ENCODE measurements at places on chromosomes 7 and 10. TPM values are rescaled to one million over a fixed set of nuclear protein-coding genes. Genes with fewer than 3 reads are reported as not detected.

PRF1 gene
- total RNA-seq, result 7.5 TPM

SYT15B gene
- 0.07 TPM for total RNA-seq

GRCh38 chr10:114525368-114525949, 121.2 kb upstream of the AFAP1L2 start:
- peak; percentile 50 for DNase-seq

DNA sequence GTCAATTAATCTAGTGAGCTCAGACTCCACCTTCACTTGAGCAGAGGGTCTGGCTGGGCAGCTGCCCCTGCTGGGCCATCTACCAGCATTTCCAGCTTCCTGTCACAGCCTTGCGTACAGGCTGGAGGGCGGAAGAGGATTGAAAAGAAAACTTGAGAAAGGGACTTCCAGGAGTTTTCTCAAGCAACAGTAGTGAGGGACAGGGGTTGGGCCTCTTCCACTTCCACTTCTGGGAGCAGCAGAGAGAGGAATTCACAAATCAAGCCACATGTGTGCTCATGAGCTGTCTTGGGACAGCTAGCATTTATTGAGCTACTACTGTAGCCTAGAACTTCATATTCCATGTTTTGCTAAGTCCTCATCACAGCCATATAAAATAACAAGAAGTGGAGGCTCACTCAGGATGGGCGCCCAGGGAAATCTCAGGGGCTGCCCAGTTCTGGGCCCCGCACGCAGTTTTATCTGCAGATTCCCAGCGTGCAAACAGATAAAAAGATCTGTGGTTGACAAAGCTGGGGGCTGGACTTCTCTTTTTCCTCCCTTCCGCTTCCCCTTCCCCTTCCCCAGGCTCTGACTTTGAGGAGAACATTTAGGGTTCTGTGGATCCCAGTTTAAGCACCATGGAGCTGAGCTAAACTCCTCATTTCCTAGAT, 135.8 kb downstream of the RGS10 start:
- no peak for DNase-seq

DNA sequence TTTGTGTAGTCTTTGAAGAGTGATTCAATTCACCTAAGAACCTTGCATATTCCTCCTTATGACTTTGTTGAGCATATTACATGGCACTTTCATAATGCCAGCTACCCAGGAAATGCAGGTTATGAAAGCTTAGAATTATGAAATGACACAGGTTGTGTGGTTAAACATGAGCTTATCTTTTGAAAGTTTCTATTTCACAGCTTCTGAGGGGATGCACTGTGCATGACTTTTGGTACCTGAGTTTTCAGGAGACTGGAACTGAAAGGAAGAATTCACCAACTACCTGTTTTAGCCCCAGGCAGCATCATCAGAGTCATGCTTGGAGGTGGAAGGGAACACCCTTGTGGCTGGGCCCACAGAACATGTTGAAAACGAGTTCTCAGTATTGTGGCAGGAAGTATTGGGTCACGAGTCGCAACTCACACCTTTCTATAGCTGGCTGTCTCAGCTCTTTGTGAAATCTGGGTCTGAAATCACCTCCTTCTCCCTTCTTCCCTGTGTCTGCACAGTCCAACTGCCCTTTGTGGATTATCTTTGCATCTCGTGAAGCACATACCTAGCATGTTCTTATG, 228.2 kb downstream of the PTEN start:
- peak; percentile 91 for DNase-seq

GRCh38 chr7:84949067-84949466, 237.8 kb downstream of the SEMA3D start:
- DNase-seq, result no peak

DNA sequence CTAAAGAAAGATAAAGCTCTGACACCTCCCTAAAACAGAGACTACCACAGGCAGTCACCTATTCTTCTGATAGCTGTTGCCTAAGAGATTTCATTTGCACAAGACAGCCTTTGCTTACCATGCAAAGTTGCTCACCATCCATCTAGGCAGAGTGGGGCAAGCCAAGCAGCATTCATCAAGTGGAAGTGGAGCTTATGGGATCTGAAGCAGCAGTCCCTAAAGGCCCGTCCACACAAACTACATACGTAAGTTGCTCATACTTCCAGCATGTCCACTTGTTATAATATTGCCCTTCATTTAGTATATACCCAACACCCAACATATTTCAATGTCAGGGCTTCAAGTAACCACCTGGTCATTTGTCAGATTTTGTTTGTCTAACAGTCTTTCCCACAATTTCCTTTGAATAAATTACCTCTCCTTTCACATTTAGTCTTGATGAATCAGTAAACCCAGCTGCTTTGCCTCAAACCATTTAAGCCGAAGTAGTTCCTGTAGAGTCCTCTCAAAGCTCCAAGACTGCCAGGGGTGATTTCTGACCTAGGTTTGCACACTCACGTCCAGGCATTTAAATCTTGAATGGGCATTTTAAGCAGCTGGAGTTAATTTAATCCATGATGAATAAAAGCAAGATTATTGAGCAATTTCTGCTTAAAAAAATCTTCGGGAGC, 67.9 kb downstream of the ATAD1 start:
- DNase-seq, result no peak

GRCh38 chr7:37089972-37090371, 358.7 kb downstream of the ELMO1 start:
- DNase-seq, result no peak

- DNase-seq, result no peak
Measured at GRCh38 chr7:12458520-12459131, 55.0 kb upstream of the VWDE start.

DNA sequence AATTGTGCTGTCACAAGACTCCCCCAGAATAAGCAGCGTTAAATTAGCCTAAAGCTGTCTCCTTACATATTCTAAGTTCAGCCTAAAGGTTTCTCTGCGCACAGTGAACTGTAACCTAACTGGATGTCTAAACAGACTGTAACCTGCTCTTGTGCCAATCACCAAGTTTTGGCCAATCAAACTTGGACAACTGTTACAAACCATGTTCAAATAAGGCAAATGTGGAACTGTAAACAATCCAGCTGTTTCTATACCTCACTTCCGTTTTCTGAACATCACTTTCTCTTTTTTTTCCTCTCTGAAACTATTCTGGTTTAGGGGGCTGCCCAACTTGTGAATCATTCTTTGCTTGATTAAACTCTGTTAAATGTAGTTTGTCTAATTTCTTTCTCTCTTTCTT, 252.2 kb upstream of the HABP2 start:
- DNase-seq, result no peak

DNA sequence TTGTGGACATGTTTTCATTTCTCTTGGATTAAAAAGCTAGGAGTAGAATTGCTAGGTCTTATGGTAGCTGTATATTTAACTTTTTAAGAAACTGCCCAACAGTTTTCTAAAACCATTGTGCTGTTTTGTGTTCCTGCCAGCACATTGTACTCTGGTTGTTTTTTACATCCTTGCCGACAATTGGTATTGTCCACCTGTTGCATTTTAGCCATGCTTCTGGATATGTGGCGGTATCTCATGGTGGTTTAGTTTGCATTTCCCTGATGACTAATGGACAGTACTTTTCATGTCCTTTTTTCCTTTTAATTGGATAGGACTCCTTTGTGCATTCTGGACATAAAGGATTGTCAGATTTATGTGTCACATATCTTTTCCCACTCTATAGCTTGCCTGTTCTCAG, 45.5 kb downstream of the STK17A start:
- DNase-seq, result no peak

DNA sequence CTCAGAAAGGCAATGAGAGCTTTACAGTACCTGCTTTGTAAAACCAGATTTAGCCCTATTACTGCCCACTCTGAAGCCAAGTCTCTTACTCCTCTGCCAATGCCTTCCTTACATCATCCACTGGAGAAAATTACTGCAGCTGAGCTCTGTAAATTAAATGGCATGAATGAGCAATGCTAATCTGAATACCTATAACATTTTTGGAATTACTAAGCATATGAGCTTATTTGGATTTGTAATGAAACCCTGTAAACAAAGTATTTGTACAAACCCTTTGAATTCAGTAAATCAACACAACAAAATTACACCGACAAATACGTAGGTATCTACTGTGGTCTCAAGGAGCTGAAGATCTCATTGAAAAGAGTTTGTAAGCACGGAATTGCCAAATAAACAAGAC, 12.1 kb upstream of the CCNY start:
- DNase-seq, result no peak

- DNase-seq, result no peak
Measured at GRCh38 chr10:32846974-32847373, 111.1 kb downstream of the ITGB1 start.

GRCh38 chr7:72446591-72447462, 34.7 kb upstream of the CALN1 start:
- DNase-seq, result no peak

DNA sequence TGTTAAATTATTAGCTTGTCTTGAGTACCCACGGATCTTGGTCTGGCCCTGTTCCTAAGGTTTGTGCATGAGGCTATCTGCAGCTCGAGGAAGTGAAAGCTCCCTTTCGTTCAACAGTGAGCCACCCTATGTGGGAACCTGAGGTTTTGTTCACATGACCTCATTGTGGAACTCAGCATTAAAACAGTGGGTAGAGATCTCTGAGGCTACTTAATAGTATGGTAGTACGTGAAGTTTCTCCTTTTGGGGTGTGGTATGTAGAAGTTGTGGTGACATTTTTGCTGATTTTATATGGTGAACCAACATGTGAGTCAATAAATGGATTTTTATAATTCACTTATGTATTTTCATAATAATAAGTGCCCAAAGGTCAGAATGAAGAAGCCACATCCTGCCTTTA, 252.7 kb upstream of the FERD3L start:
- DNase-seq, result no peak

DNA sequence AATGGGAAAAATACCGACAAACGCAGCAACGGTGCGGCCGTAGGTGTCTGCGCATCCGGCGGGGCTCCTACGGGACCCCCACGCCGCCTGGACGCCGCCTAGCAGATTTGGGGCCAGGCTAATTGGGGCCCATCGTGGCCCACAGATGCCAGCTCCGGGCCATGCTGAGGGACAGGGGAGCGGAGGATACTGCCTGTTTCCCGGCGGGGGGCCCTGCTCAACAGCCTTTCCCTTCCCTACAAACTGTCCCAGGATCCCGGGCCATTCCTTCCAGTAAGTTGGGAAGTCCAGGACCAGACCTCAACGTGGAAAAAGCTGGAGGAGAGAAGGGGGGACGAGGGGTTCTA, 21.7 kb upstream of the GPER1 start:
- DNase-seq, result no peak

GRCh38 chr7:82945480-82945879, 217.2 kb downstream of the PCLO start:
- no peak for DNase-seq

- DNase-seq, result no peak
Measured at GRCh38 chr7:28432105-28432504, 19.8 kb downstream of the CREB5 start.

DNA sequence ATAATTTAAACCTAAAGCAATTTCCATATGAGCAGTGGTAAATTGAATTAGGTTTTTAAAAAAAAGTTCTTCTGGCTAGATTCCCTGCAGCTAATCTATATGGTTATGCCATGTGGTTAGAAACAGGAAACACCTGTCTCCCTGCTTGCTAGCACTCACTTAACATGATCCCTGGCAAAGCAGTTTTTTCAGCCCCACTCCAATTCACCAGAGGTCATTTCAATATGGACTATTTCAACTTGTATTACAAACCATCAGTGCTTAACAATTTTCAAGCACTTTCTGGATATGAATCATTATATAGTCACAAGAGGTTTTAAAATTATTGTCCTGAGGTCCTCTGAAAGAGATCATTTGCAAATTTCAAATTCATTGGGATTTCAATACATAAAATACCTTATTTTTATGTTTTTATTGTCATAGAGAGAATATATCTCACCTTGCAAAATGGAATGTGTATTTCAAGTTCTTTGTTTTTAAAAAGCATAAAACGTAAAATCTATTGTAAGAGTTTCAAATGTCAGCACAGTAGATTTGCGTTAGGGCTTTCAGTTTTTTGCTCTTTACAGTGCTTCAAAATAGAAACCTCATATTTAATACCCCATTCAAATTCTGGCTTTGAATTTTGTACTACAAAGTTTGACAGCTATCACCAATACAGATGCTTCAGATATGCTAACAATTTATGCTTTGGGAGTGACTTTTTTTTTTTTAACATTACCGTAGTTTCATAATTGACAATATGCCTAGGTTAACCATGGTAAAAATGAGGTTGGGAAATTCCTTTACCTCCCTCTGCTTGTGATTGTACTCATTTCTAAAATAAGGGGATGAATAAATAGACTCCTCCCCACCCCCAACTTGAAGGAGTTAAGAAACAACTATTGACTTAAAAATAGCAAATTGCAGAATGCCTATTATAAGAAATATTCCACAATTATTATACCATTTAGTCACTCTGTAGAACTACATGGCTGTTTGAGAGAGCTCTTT, 117.5 kb upstream of the HGF start:
- no peak for DNase-seq

- no peak for DNase-seq
Measured at GRCh38 chr7:22759721-22760120, 32.7 kb downstream of the IL6 start.

Data from activated naive CD4-positive, alpha-beta T cell treated with anti-CD3 and anti-CD28 coated beads for 36 hours (primary cell).